ENCODE measurements at places on chromosomes 3 and 15.

DNA sequence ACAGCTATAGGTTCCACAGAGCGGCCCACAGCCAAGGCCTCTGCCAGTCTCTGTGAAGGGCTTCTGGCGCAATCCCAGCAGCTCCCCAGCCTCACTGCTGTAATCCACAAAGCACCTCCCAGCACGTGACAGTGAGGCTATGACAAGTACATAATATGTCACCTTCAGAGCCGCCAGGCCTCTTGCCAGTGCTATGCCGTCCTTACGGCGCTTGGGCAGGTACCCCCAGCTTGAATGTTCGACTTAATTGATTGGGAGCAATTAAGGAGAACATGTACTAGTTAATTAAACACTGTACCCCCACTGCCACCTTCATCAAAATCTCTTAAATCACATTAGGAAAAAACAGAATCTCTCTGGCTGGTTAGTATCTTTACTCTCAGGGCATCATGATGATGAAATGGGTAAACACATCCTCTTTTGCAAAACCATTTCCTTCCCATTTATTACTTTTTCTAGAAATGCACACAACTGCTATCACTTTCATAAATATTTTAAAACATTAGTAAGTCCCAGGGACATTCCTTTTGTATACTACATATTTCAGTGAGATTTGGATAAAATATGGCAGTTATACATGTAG lies 169.9 kb downstream of the XXYLT1 start:
- DNase-seq, result no peak

GRCh38 chr3:126937973-126938372 lies 44.9 kb upstream of the PLXNA1 start:
- DNase-seq, result no peak

DNA sequence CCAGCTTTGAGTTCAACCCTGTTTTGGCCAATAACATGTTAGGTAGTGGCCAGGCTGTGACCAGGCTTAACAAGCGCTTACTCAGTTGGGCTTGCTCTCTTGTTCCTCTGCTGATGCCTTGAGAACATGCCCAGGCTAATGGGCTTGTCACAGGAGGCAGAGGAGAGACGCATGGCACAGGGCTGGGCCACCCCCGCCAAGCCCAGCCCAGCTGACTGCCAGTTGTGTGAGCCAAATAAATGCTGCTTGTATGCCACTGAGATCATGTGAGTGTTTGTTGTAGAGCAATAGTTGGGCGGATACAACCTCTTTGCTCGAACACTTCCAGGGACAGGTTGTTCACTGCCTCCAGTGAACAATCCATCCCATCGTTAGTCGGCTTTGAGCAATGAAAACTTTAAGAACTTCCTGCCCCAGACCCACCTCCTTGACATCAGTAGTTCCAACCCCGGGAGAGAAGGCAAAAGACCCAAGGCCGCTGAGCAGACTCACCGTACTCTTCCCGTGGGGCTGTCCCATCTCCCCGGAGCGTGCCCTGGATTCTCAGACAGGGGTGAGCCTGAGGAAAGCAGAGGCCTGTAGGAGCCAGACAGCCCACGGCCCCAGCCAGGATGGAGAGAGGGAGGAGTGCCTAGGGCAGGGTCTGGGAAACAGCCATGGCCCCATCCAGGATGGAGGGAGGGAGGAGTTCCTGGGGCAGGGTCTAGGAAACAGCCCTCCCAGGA lies 4.1 kb downstream of the PLA2G4F start:
- DNase-seq, result no peak

DNA sequence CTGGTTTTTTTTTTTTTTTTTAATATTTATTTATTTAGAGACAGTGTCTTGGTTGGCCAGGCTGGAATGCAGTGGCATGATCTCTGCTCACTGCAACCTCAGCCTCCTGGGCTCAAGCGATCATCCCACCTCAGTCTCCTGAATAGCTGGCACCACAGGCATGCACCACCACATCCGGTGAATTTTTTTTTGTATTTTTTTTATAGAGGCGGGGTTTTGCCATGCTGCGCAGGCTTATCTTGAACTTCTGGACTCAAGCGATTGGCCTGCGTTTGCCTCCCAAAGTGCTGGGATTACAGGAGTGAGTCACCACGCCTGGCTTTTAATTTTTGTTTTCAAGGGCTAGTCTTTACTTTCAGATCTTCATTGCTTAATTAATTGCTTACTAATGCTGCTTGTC lies 13.1 kb downstream of the PCCB start:
- no peak for DNase-seq

- DNase-seq, result no peak
Observed at GRCh38 chr3:52019352-52020080, 23.8 kb upstream of the RPL29 start.

DNA sequence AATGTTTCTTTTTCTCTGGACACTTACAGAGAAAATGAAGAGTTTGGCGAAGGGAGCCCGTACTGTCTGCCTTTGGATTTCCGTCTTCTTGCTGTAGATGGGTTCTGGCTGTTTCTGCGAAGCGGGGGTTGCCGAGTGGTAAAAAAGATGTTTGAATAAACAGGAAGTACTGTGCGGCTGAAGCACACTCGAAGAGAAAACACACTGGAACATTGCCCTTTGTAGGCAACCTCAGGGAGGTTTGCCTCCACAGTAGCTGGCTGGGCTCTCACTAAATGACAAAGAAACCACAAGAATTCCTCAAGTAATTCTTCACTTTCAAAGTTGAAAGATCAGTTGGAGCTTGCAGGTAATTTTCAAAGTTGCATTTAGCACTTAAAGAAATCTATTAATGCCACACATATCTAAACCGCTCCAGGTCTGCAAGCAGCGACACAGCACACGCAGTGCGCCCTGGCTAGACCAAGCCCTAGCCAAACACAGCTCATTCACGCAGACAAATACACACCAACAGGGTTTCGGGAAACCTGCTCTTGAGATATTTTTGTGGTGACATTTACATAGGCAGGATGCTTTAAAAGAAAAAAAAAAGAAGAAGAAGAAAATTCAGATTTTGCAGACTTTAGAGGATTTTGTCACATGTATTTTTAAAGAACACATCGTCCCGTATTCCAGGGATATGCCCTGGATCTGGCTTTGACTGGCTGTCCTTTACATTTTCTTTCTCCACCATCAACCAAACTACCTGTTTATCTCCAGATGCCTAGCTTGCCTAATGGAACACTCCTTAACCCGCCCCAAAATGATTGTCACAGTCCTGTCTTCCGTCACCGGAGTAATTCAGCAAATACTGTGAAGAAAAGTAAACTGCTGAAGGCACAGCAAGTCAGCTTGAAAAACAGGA lies 452.8 kb downstream of the FOXP1 start:
- peak; percentile 49 for DNase-seq

GRCh38 chr3:186057594-186057993 lies 51.3 kb downstream of the ETV5 start:
- no peak for DNase-seq

DNA sequence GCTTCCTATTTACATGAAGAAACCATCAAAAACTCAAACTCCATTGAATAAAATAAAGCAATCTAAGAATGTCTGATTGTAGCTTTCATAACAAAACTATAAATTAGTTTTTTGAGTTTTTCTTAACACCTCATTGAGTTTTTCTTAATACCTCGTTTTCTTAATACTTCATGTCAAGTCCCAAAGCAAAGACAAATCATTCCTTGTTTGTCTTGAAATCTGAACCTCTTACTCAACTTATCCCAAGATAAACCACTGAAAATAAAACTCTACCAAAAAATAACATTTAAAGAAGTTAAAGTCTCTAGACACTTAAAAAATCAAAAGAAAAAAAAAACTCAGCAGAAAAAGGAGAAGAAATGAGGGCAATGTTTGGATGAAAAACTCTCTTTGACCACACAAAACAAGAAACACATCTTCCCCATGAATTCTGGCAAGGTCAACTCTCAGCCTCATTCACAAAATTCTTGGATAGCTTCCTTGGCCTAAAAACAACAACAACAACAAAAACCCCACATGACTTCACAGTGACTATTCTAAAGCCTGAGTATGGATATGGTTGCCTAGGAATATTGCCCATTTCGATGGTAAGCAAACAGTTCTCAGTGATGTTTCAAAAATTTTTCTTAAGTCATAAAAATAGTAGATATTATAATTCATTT lies 38.2 kb downstream of the TMCC1 start:
- no peak for DNase-seq

GRCh38 chr3:14441920-14442300 lies 39.5 kb downstream of the SLC6A6 start:
- DNase-seq, result no peak

DNA sequence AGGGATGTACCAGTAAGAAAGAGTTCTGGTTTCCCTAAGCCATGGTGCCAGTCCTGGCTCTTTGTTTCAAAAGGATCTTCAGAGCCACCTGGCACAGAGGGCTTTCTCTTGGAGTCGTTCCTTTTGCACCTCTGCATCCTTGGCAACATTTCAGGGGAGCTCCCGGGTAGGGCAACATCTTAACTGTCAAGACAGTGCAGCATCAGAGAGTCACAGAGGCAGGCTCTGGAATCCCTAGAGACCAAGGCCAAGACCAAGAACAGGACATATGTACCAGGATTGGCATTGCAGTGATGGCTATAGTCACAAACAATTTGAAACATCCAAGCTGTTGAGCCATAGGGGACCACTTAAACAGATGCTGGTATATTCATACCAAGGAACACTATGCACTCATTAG lies 129.4 kb upstream of the ADPGK start:
- no peak for DNase-seq

Data from stimulated activated CD4-positive, alpha-beta T cell treated with anti-CD3 and anti-CD28 coated beads, Interleukin-12 subunit alpha, Interleukin-12 subunit beta, amount 100 ng/mL, for 24 hours (primary cell).